ENCODE measurements at places on chromosomes 6 and 20.
A peak's percentile ranks its signal among the peaks of the same experiment; 100 is the strongest.

DNA sequence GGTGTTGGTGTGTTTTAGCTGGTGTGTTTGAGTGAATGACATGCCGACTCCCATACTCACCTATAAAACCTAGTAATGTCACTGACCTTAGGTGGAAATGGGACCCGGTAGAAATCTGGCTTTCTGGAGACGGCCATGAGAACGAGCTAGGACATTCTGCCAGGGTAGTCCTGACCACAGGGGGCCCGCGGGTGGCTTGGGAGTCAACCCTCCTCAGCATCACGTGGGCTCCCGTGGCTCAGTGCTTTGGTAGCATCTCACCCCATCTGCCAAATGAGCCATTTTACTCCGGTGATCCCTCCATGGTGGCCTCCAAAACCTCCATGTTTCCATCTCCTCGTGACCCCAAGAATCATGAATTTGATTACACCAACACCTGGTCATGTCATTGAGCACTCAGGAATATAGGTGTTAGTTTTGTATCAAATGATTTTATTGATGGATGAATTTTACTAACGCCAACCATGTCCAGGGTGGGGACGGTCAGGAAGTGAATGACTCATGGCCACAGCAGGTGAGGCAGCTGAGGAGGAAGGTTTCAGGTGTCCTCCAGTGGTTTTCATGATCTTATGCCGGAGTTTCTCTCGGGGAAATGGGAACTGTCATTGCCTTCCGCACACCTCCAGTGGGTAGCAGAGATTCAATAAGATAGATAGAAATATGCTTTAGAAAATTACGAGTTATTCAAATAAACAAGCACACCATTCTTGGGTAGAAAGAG is 195.0 kb downstream of the SYNDIG1 start:
- H3K36me3 ChIP-seq, result no peaks in the 10 kb centered on the region
- H3K27ac ChIP-seq, result no peak overlapping the region
- no peak overlapping the region for H3K4me3 ChIP-seq
- H3K4me1 ChIP-seq, result peaks cover 3% of the 10 kb centered on the region
- no peaks in the 10 kb centered on the region for H3K27me3 ChIP-seq

GRCh38 chr20:52752023-52752422 is 220.1 kb upstream of the TSHZ2 start:
- no peak overlapping the region for H3K4me3 ChIP-seq
- no peaks in the 10 kb centered on the region for H3K27me3 ChIP-seq
- H3K36me3 ChIP-seq, result no peaks in the 10 kb centered on the region

DNA sequence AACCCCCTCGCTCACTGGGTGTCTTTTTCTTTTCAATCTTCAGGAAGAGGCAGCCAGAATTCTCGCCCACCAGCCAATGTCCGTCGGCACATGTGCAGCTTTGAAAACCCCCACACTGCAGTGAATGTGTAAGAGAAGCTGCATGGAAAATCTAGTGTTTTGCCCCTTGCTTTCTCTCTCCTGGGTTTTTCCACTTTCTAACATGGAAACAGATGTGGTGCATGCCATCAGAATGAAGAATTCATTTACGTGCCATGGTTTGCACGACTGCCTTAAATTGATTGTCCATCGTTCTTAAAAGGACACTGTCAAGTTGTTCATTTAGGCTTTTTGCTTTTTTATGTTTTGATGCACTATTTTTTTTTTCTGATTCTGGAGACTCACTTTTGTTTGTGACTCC is 117.1 kb upstream of the RAB32 start:
- H3K36me3 ChIP-seq, result no peaks in the 10 kb centered on the region
- no peaks in the 10 kb centered on the region for H3K27me3 ChIP-seq
- H3K4me3 ChIP-seq, result no peak overlapping the region
- no peak overlapping the region for H3K27ac ChIP-seq

- H3K4me3 ChIP-seq, result no peak overlapping the region
- H3K4me1 ChIP-seq, result peaks cover 3% of the 10 kb centered on the region
- no peak overlapping the region for H3K27ac ChIP-seq
- no peak for DNase-seq
- H3K36me3 ChIP-seq, result no peaks in the 10 kb centered on the region
These were observed 680.2 kb upstream of the MMS22L start for GRCh38 chr6:97963193-97963592.

- no peaks in the 10 kb centered on the region for H3K27me3 ChIP-seq
- no peaks in the 10 kb centered on the region for H3K4me1 ChIP-seq
- H3K27ac ChIP-seq, result no peak overlapping the region
- H3K36me3 ChIP-seq, result no peaks in the 10 kb centered on the region
These were observed 92.6 kb downstream of the PDE7B start for GRCh38 chr6:135944120-135944519.

DNA sequence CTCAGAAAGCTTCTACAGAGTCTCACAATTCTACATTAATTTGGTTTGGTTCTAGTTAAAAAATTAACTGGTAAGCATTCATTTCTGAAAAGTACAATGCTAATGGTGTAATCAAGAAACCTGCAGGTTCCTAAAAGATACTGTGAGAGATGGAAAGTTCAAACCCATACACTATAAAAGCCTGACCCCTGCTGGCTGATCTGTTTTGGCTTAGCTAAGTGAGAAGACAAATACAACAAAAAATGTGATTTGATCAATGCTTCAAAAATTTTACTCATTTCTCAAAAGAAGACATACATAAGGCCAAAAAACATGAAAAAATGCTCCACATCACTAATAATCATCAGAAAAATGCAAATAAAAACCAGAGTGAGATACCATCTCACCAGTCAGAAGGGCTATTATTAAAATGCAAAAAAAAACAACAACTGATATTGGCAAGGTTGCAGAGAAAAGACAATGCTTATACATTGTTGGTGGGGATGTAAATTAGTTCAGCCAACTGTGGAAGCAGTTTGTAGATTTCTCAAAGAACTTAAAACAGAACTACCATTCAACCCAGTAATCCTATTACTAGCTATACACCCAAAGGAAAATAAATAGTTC is 102.8 kb downstream of the MOXD1 start:
- no peaks in the 10 kb centered on the region for H3K4me1 ChIP-seq
- no peaks in the 10 kb centered on the region for H3K36me3 ChIP-seq
- no peak overlapping the region for H3K4me3 ChIP-seq

- DNase-seq, result no peak
- peaks cover 6% of the 10 kb centered on the region for H3K4me1 ChIP-seq
- no peak overlapping the region for H3K27ac ChIP-seq
These were observed 89.1 kb upstream of the TAB2 start for GRCh38 chr6:149228311-149228955.

- no peaks in the 10 kb centered on the region for H3K36me3 ChIP-seq
- no peak overlapping the region for H3K27ac ChIP-seq
- H3K4me3 ChIP-seq, result no peak overlapping the region
- no peak for DNase-seq
- no peaks in the 10 kb centered on the region for H3K4me1 ChIP-seq
- no peaks in the 10 kb centered on the region for H3K27me3 ChIP-seq
These were observed 7.8 kb upstream of the MRPS18A start for GRCh38 chr6:43695215-43695966.

DNA sequence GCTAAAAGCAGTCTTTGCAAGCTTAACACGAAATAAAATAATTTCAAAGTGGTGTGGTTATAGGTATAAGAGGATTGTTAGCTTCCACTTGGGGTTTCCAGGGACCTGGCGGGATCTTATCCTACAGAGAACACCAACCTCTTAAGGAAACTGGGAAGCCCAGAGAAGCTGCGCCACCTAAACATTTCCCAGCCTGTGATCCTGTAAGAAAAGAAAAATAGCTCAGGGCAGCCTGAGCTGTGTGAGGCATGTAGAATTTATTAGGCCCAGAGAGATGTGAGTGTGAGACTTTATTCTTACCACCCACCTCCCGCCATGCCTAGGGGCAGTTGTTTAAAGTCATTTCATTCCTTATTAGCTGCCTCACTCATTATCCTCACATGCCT is 54.1 kb downstream of the CCN2 start:
- no peaks in the 10 kb centered on the region for H3K27me3 ChIP-seq
- H3K36me3 ChIP-seq, result no peaks in the 10 kb centered on the region
- H3K4me3 ChIP-seq, result no peak overlapping the region
- no peaks in the 10 kb centered on the region for H3K4me1 ChIP-seq

GRCh38 chr20:62678553-62678952 is 30.1 kb upstream of the NTSR1 start:
- H3K4me1 ChIP-seq, result no peaks in the 10 kb centered on the region
- no peak for DNase-seq
- no peak overlapping the region for H3K27ac ChIP-seq

DNA sequence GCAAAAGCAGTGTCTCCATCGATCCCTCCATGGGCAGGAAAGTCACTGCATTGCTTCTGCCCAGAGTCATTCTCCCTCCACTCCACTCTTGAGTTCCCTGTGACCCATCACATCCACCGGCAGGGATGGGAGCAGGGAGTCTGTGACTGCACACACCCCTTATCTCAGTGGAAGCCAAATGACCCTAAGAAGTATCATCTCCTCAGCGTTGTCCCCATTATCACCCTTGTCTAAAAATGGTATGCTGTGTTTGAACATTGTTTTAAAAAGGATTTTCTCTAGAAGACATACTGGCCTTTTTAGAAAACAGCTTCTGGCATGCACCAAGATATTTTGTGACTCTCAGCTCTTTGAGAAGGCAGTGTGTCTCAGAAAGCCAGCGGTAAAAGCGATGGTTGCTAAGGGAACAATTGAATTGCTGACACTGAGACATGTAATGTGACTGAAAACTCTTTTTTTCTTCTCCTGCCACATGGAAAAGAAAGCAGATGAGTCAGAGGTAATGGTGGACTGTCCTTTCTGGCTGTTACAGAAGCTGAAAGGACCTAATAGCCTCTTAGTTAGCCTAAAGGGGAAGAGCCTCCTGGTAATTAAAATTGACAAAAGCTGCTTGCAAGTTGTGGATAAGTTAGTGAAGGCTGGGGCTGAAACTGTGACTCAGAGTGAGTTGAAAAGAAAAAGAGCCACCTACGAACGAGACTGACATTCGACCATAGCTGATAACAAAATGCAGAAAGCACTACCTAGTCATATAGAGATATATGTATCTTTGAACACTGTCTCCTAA is 120.5 kb downstream of the MAP3K7 start:
- no peak overlapping the region for H3K4me3 ChIP-seq
- H3K36me3 ChIP-seq, result no peaks in the 10 kb centered on the region
- no peaks in the 10 kb centered on the region for H3K27me3 ChIP-seq
- H3K27ac ChIP-seq, result peak overlapping the region; percentile 68
- no peak for DNase-seq

DNA sequence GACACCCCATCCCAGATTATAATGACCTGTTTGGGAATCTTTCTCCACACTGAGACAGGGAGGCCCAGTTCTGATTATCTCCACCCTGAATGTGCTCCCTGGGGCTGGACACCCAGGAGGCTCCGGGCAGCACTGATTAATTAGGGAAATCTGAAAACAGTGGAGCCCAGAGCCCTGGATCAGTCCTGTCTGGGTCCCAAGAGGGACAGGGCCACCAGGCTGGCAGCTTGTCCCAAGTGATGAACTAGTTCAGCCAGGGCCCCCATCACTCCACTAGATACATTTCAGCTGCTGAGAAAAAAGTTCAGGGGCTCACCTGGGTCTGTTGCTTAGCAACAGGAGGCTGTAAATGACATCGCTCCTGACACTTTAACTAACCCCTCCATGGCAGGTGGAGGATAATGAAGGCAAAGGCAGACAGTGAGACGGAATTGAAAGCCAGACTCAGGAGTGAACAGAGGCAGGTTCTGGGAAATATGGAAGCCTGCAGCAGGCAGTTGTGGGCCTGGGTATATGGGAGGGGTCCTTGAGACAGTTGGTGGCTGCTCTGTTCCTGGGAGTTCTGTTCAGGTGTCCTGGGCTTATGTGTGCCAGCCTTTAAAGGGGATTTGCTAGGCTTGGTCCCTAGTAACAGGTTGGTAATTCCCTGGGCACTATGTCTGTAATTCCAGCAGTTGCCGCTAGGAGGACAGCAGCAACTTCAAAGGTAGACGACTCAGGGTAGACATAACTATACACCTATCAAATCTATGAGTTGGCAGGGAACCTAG is 78.3 kb upstream of the CTNNBL1 start:
- peaks cover 2% of the 10 kb centered on the region for H3K4me1 ChIP-seq
- DNase-seq, result peak; percentile 23
- H3K4me3 ChIP-seq, result no peak overlapping the region

- no peaks in the 10 kb centered on the region for H3K36me3 ChIP-seq
- H3K27me3 ChIP-seq, result no peaks in the 10 kb centered on the region
These were observed 21.9 kb downstream of the SIRPD start for GRCh38 chr20:1535420-1536175.

DNA sequence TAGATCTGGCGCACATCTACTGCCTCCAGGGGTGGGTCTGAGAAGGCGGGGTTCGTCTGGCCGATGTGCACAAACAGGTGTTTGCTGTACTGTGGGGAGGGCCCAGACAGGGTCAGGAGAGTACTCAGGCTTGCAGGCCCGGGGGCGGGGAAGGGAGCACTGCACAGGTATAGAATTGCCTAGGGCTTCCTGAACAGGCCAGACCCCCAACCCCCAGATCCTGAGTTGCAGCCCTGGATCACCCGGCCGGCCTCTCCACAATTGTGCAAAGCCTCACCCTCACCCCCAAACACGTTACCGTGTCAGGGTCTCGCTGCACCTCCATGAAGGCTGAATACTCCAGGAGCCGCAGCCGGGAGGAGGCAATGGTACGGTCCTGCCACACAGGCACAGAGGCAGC is 7.8 kb downstream of the RPL10A start:
- no peak for DNase-seq
- no peaks in the 10 kb centered on the region for H3K27me3 ChIP-seq
- H3K4me3 ChIP-seq, result no peak overlapping the region
- peaks cover 4% of the 10 kb centered on the region for H3K4me1 ChIP-seq

DNA sequence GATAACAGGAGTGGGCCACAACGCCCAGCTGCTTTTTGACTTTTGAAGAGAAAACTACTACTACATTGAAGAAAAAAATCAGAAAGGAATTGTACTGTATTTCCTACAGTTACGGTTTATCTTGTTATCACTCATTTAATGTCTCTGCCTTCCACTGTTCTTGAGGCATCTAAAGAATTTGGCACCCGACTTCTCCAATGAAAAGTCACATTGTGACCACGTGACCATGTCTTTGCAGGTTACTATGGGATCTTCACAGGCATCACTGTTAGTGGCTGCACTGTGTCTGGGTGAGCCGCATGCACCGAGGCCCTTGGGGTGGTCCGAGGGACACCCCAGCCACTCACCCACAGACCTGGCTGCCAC is 26.8 kb downstream of the RRBP1 start:
- DNase-seq, result peak; percentile 46
- H3K36me3 ChIP-seq, result peaks cover 53% of the 10 kb centered on the region
- no peaks in the 10 kb centered on the region for H3K4me1 ChIP-seq
- H3K4me3 ChIP-seq, result no peak overlapping the region
- H3K27ac ChIP-seq, result no peak overlapping the region

All from trophoblast cell (in vitro differentiated cells and primary cell).